H9 (cell line): ENCODE measurements at places on chromosomes 13 and 19. TPM values are rescaled to one million over a fixed set of nuclear protein-coding genes. Genes with fewer than 3 reads are reported as not detected.
A peak's percentile ranks its signal among the peaks of the same experiment; 100 is the strongest.

DNA sequence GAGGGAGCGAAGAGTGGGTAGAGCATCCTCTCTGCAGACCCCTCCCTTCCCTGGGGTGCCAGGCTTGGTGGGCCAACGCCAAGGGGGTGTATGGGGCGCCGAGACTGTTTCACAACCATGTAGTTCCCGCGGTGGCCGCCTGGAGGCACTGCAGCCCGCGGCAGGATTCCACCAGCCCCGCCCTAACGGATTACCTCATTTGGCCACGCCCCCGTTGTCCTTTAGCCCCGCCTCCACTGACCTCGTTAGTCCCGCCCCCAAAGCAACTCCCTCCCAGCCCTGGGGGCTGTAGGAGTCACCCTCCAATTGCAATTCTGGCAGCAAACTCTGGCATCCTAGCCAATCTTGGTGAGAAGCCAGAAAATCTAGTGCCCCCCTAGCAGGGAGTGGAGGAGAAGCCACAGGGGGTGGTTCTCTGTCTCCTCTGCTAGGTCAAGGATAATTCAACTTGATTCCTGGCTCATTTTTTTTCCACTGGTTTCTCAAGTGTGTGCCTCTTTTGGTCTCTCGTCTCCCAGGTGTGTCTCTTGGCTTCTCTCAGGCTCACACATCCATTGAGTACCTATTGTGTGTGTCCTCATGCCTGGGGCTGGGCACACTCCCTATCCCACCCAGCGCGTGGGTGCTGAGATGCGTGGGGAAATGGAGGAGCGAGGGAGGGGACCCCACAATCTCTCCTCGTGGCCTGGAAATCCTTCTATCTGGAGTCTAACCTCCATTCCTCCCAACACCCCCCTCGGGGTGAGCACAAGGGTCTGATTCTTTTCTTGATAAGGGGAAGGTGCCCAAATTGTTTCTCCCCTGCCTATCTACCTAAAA lies 2.0 kb downstream of the OLFM2 start:
- H3K4me1 ChIP-seq: peaks cover 6% of the 10 kb centered on the region; the same call in 1 of the 2 replicates
- peaks cover 3% of the 10 kb centered on the region for H3K36me3 ChIP-seq
- H3K27me3 ChIP-seq: no peaks in the 10 kb centered on the region
- peak; percentile 87 for DNase-seq
- H3K27ac ChIP-seq: no peak overlapping the region
- peak overlapping the region; percentile 88 for H3K4me3 ChIP-seq

MEDAG gene
- 0.87 and 0.88 TPM in 2 replicates for total RNA-seq

CADM4 gene
- 10.2 and 12.5 TPM in 2 replicates for total RNA-seq

LYL1 gene
- total RNA-seq: 0.63 and 0.86 TPM in 2 replicates

CBARP gene
- total RNA-seq: 25.6 and 28.4 TPM in 2 replicates

DNA sequence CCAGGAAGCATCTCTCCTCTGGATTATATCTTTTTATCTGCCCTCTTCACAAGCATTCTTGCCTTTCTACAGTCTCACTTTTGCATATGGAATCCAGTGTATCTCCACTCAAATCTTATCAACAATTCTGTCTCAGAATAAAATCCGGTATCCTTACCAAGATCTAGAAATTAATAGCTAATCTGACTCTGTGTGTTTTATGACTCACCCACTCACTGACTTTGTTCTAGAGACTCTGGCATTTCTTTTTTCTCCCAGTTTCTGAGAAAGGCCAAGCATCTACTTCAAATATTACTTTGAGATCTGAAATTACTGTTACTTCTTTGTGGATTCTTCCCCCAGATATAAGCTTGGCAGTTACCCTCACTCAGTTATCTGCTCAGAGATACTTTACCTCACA lies 913.5 kb upstream of the ATXN8OS start:
- H3K4me1 ChIP-seq: peaks cover 2% of the 10 kb centered on the region; the same call in 1 of the 2 replicates
- H3K36me3 ChIP-seq: no peaks in the 10 kb centered on the region
- no peak for DNase-seq
- no peak overlapping the region for H3K4me3 ChIP-seq
- no peak overlapping the region for H3K27ac ChIP-seq

SIN3B gene
- 72.5 and 72.7 TPM in 2 replicates for total RNA-seq

KLC3 gene
- total RNA-seq: 3.8 and 4.8 TPM in 2 replicates

CNFN gene
- total RNA-seq: 7.1 and 8.8 TPM in 2 replicates
